Upper lobe of right lung (tissue), 1 donor: ENCODE measurements at places on chromosomes 7 and 10.

GRCh38 chr10:117318909-117319308 is 56.3 kb downstream of the PDZD8 start:
- no peak for DNase-seq

DNA sequence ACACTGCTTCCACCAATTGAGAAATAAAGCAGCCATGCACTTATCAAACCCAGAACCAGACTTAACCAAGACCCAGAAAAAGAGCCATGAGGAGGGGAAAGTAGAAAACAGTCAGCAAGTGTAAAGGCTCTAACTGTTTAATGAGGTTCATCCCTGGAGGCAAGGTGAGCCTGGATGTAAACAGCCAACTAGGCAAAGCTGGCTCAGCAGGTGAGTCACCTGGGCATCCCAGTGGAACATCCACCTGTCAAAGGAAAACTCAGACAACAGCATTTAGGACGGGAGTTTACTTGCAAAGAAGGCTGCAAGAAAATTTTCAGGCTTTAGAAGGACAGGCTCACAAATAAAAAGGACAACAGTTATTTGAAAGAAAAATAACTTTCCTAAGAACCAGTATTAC is 153.0 kb downstream of the SNX13 start:
- no peak for DNase-seq

GRCh38 chr7:128131731-128132130 is 100.5 kb upstream of the LRRC4 start:
- no peak for DNase-seq

DNA sequence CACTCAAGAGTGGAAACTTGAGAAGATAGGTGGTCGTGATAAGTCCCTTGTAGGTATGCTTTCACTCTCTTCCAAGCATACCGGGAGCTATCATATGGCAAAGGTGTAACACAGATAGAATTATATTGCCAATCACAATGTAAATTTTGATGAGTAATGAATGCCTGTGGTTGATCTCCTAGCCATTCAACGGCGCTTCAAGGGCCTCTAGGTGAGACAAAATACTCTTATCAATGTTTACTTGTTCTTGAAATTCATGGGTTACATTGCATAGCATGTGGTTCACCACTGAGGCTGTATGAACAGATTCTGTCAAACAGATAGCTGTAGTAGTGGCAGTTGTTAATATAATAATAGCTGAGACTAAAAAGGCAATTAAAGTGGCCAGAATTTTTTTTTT is 82.4 kb downstream of the THSD7A start:
- no peak for DNase-seq

DNA sequence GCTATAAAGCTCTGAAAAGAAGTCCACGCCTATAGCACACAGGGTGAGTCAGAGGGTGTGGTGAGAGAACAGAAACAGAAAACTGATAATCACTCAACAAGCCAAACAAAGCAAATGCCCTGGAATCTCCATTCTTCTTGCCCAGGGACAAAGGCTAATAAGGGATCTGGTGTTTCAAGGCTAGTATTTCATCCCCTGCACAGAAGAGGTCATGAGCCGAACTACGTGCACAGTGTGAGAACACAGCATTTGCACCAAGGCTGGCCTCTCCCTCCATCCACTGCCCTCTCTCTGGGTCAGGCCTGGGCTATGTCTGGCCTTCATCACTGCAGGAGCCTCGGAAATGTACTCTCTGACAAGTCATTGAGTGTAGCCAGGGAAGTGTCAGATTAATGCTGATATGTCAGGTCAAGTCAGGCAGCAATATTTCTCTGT is 42.7 kb downstream of the PRR15 start:
- no peak for DNase-seq

DNA sequence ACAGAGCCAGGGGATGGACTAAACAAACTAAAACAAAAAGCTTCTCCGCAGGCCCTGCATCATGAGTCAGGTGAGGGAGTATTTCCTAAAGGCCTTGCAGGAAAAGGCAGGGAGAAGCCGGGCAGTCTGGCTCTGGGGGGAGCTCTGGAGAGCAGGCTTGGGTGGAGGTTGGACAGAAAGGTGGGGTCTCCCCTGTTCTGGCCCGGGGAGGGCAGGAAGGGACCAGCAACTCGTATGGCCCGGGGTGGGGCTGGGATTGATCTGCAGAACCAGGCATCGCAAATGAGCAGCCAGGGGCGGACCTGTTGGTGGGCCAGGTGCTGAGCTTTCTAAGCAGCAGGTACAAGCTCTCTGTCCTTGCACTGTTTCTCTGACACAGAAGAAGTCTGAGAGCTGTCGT is 235.2 kb downstream of the TCERG1L start:
- no peak for DNase-seq

GRCh38 chr10:113853578-113854012 is 287 bp downstream of the DCLRE1A start:
- DNase-seq, result no peak
